Choroid plexus epithelial cell (primary cell): ENCODE measurements at places on chromosomes 4 and X.

GRCh38 chrX:11944501-11944900, 186.5 kb downstream of the MSL3 start:
- DNase-seq, result peak; percentile 76

DNA sequence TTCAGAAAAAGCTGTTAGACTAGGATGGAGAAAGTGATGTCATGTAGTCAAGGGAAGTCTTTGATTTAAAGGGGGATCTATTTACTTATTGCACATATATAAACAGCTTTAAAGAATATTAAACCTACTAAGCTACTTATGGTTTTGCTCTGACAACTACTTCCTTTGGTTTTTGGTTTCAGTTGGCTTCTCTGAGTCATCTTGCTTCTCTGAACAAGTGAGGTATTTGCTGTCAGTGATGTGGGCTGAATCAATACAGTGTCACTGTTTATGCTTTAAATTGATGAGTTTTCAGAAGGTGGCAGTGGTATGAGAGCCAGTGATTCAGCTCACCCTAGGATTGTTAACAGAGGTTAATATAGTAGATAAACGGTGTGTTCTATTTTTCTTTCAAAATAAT, 75.1 kb downstream of the CEP44 start:
- DNase-seq, result peak; percentile 70

DNA sequence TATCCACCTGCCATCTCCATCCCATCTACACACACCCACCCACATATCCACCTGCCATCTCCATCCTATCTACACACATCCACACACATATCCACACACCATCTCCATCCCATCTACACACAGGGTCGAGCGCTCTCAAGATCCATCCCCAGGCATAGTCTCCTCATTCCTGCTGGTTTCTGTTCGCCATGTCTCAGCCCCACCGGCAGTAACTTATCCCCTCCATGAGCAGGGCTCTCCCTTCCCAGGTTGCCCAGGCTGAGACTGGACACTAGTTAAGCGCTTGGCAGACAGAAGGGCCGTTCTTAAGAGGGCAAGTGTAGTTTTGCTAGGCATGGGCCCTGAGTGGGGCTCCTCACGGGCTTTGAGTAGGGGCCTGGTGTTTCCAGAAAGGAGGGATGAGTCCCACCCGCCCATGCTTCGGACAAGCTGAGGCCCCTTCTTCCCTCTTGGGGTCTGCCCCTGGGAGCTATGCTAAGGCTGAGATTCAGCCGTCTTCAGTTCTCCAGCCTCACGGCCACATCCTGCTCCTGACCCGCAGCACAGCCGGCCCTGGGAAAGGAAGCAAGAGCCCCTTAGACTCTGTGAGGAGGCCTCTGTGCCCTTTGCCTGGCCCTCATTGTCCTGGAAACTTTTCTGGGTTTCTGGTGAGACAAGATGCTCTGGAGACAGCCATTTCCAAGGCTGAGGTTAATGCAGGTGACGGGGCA, 20.4 kb downstream of the TMEM271 start:
- no peak for DNase-seq

DNA sequence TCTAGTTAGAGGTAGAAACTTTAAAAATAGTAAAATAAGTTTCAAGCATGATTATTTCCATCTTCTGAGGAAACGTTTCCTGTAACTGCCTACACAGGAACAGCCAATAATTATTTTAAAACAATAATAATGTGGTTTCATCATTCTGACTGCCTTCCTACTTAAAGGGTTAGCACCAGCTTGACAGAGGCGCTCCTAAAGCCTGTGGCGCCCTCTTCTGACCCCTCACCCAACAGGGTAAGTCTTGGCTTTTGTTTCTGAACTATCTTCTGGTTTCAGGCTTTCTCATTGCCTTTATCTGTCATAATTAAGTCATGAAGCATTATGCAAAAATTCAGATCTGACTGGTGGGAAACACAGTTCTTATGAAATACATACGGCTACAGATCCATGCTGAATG, 96.7 kb downstream of the ITM2A start:
- peak; percentile 3 for DNase-seq

- DNase-seq, result no peak
Observed at GRCh38 chr4:76674983-76675382, 223.0 kb downstream of the SOWAHB start.

DNA sequence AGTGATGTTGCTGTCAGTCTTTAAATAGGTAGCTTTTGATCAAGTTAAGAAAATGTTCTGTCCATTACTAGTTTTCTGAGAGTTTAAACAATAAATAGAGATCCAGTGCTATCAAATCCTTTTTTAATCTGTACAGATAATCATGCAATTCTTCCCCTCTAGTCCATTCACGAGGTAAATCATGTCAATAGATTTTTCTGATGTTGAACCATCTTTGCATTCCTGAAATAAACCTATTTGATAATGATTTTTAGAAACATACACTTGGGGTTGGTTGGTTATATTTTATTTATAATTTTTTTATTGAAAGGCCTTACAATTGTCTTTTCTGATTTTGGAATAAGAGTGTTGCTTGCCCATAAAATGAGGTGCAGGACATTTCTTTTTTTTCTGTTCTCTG, 95.0 kb downstream of the FAM53A start:
- DNase-seq, result no peak

GRCh38 chr4:58665649-58666048, 1555.5 kb upstream of the IGFBP7 start:
- no peak for DNase-seq

GRCh38 chr4:157072002-157072401, 3.9 kb upstream of the GLRB start:
- DNase-seq, result peak; percentile 45

GRCh38 chr4:96766359-96766758, 926.5 kb downstream of the PDHA2 start:
- peak; percentile 24 for DNase-seq

- DNase-seq, result no peak
Observed at GRCh38 chr4:22241415-22241814, 274.5 kb downstream of the ADGRA3 start.

GRCh38 chr4:2259541-2260343, 2.2 kb downstream of the MXD4 start:
- DNase-seq, result no peak

DNA sequence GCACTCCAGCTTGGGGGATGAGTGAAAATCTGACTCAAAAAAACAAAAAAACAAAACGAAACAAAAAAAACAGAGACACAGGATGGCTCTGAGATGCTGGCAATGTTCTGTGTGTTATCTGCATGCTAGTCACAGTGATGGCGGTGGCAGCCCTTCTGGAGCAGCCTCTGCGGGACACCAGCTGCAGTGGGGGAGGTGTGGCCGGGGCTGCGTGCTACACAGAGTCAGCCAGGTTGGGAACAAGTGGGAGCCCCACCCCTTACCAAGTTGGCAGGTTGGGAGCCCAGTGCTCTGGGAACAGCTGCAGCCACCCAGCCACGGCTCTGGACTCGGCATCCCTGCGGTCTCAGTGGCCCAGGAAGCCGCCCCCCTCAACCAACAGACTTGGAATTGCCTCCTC, 206.5 kb upstream of the ZFP42 start:
- no peak for DNase-seq

GRCh38 chr4:39657465-39657864, 18.8 kb upstream of the SMIM14 start:
- no peak for DNase-seq

DNA sequence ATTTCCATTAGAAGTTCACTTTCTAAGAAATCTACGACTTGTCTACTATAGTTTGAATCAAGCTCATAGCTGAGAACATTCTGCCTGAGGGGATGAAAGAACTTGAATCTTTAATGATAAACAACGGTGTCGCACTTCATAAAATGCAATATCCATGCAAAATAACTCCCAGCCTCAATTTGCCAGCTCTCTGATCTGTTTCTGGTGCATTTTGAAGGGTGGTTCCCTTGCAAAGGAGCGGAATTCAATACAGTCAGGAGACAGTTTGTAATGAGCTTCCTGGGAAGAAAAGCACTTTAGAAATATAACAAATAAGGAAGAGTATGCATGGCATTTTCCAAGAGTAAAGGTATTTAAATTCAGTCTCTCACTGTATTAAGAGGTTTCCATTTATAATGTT, 80.0 kb downstream of the PCYT1B start:
- DNase-seq, result no peak

GRCh38 chrX:147912093-147912801, 528 bp downstream of the FMR1 start:
- peak; percentile 55 for DNase-seq

GRCh38 chr4:85187106-85187505, 220.6 kb upstream of the WDFY3 start:
- DNase-seq, result no peak

GRCh38 chr4:167831855-167832254, 260.5 kb upstream of the ANXA10 start:
- peak; percentile 7 for DNase-seq

- no peak for DNase-seq
Observed at GRCh38 chr4:165784672-165785071, 88.4 kb upstream of the TLL1 start.

DNA sequence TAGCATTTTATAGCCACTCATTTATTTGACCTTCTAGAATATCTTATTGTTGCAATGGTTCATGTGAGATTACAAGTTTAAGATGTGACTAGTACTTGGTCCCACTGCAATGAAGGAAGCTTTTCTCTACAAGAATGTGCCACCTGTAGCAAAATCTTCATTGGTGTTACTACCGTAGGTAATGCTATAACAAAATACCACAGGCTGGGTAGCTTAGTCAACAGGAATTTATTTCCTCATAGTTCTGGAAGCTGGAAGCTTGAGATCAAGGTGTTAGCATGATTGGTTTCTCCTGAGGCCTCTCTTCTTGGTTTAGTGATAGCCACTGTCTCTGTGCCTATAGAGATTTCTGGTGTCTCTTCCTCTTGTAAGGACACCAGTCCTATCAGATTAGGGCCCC, 441.0 kb downstream of the GPM6A start:
- DNase-seq, result no peak

- DNase-seq, result no peak
Observed at GRCh38 chr4:153093396-153093795, 110.8 kb upstream of the TRIM2 start.

- no peak for DNase-seq
Observed at GRCh38 chr4:119750771-119751170, 122.2 kb upstream of the PDE5A start.

GRCh38 chr4:73822812-73823504, 13.5 kb upstream of the CXCL6 start:
- DNase-seq, result peak; percentile 29

DNA sequence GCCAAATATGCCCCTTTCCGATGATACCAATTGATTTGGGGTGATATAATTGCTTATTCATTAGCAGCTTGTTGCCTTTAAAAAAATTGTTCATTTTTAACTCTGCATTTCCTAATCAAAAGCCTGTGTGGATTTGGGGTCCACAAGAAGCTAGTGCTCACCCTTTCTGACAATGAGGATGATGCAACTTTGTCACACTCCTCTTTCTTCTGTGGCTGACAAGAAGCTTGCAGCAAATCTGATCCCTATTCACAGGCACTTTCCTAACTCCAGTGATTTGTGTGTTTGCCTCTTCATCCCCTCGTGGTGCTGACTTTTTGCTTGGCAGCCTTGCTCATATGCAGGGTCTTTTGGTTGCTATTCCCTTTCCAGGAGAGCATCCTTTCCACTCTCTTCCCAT, 182.7 kb upstream of the LDB2 start:
- no peak for DNase-seq

DNA sequence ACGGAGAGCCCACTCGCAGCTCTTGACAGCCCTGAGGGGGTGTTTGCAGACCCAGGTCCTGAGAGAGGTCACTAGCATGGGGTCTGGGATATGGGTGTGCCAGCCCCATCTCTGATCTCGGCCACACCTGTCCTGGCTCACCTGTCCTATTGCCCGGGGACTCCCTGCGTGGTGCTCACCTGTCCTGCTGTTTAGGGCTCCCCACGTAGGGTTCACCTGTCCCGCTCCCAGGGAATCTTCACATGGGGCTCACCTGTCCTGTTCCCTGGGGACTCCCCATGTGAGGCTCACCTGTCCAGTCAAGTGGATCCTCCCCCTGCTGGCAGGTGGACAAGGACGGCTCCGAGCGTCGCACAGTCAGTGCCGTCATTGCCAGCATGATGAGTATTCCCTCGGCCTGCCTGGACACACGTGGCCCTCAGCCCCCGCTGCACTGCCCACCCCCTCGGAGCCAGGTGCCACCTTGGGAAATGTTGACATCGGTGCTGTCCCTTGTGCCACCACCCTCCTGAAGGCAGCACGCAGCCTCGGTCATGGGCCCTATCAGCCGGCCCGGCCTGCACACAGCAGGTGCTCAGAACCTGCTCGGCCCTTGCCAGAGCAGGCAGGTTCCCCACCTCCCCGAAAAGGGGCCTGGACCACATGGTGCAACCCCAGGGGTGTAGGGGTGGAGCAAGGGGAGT, 6.3 kb downstream of the SLC49A3 start:
- no peak for DNase-seq

DNA sequence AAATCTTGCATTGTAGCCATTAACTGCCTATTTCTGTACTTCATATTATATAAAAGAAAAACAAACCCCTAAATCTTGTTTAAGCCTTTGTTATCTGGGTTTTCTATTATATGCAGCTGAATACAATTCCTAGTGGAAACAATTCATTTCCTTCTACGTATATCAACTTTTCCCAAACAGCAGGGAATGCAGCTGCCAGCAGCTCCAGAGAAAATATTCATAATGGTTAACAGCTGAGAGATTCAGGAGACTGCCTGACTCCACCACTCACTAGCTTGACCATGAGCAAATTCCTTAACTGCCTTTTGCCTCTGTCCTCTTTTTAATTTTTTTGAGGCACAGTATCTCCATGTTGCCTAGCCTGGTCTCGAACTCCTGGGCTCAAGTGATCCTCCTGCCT, 146.2 kb downstream of the SPATA18 start:
- DNase-seq, result no peak

DNA sequence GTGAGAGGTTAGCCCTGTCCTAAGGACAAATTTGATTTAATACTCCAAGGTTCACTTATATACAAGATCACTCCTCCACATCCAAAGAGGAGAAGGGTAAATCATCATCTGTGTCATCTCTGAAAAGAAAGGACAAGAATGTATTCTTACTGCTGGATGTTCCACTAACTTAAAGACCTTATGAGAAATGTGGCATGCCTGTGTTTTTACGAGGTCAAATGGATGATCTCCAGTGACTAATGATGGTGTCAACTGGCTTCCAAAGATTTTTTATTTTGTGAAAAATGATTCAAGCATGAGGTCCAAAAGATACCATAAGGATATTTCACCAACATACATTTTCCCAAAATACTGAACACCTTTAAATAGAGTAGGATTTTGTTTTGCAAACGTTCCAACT, 143.4 kb downstream of the PTCHD1 start:
- DNase-seq, result peak; percentile 16

DNA sequence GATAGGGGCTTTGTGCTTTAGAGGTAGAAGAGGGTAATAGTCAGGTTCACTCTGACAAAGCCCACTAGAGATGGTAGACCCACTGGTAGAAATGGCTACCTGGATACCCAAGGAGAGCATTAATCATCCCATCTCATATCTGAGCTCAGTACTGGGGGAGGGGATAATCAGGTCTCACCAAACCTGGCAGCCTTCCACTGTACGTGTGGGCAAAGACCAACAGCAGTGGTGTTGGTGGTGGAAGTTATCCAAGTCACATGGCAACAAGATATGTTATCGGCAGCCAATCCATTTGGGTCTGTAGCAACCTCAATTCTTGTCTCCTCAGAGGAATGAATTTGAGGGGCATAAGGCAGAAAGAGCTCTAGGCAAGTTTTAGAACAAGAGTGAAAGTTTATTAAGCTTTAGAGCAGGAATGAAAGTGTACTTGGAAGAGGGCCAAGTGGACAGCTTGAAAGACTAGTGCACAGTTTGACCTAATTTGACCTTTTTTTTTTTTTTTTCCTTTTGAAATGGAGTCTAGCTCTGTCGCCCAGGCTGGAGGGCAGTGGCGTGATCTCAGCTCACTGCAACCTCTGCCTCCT, 67.0 kb upstream of the CXCL13 start:
- DNase-seq, result peak; percentile 56

GRCh38 chrX:14496674-14497073, 32.7 kb upstream of the GLRA2 start:
- no peak for DNase-seq
